Mucosa of gallbladder (tissue), 1 donor: ENCODE measurements at places on chromosomes 1 and 21. TPM values are rescaled to one million over a fixed set of nuclear protein-coding genes. Genes with fewer than 3 reads are reported as not detected.
A peak's percentile ranks its signal among the peaks of the same experiment; 100 is the strongest.

Gene FMO4
- total RNA-seq, result 3.6 TPM

- DNase-seq, result no peak
Observed at GRCh38 chr21:28419811-28420210, 572.9 kb downstream of the LTN1 start.

GRCh38 chr1:34066166-34066565 lies 98.9 kb downstream of the CSMD2 start:
- DNase-seq, result no peak

GRCh38 chr21:29671728-29672127 lies 268.1 kb downstream of the GRIK1 start:
- DNase-seq, result no peak

- peak; percentile 76 for DNase-seq
Observed at GRCh38 chr21:42220138-42220701, 1.3 kb downstream of the ABCG1 start.

Gene C1orf35
- 22.4 TPM for total RNA-seq

GRCh38 chr1:155932487-155932886 lies 1.7 kb downstream of the KHDC4 start:
- DNase-seq, result no peak

- DNase-seq, result peak; percentile 89
Observed at GRCh38 chr1:202009326-202010179, 834 bp upstream of the ELF3 start.
